Retina (tissue), 1 donor: ENCODE measurements at places on chromosomes 7 and 10.

GRCh38 chr7:39898867-39899266 is 51.2 kb upstream of the CDK13 start:
- DNase-seq: no peak

DNA sequence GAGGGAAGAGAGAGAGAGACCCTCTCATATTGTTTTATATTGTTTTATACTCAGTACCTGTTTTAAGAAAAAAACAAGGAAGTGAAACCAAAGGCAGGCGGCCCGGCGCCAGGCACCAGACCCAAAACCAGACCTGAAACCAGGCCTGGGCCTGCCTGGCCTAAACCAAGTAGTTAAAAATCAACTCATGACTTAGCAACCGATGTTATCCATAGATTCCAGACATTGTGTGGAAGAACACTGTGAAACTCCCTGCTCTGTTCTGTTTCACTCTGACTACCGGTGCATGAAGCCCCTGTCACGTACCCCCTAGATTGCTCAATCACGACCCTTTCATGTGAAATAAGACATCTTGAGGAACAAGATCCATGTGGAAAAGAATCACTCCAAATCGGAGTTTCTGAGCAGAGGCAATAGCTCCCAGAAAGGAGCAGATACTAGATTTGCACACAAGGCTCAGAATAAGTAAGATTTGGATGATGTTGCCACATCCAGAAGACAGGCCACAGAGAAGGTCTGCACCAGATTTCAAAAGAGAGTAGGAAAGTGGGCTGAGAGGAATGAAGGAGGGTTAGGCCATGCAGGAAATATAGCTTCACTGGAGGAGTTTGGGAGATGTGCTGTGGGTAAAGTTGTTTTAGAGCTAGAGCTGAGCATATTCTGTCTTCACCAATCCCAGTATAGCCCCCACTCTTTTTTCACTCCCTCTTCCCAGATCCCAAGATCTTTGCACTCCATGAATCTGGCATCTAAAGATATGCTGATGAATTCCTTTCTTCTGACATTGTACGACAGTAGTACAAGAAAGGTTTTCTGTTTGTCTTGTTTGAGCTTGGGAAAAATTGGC is 8.8 kb upstream of the ZNF248 start:
- DNase-seq: no peak

DNA sequence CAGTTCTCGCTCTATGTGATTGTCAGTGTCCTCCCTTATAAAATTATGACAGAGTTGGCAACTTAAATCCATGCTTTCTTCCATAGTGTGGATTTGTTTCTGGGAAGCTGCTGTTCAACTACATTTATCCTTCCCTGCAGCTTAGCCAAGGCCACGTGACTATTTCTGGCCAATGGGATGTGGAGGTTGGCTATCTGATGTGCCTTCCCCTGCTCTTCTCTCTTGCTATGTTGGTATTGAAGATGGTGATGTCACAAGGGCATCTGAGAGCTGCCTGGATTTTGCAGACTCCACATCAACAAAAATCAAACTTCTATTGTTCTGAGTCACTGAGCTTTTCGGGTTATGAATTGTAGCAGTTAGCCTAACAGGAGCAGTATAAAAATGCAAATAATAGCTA is 164.9 kb upstream of the RHOBTB1 start:
- DNase-seq: no peak

DNA sequence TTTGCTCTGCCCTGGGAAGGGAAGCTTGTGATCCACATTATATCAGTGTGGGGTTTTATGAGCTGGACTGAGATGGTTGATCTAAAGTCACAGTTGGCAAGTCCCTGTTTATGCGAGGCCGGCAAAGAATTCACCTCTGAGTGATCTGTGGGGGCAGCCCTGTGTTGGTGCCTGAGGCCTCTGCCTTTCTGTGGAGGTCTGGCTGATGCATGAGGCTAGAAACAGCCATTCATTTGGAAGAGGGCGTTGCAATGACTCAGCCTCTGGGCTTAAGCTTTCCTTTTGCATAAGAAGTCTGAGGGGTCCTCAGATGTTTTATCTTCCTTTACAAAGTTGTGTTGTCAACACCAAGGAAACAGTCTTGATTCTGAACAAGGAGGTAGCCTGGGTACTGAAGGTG is 126.9 kb downstream of the MGMT start:
- DNase-seq: no peak

DNA sequence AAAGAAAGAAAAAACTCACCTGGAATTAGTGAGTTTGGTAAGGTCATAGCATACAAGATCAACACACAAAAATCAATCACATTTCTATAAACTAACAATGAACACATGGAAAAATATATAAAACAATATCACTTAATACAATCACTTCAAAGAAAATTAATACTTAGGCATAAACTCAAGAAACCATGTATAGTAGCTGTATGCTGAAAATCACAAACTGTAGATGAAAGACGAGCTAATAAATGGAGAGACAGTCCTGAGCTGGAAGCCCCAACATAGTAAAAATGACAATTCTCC is 113.8 kb upstream of the RHEB start:
- no peak for DNase-seq

DNA sequence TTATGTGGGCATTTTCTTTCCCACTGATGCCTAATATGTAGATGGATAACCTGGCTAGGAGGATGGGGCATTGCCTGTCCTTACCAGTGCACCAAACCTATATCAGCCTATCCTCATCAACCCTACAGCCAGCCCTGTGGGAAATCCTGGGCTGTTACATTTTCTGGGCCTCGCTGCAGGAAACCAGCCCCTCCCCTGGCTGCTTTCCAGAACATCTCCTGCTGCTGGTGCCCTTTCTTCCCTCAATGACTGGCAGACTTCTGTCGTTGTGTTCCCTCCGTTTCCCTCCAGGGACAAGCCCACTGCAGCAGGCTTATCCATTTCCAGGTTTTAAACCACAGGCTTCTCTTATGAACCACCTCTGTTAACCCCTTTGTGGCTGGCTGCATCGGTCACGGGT is 486.1 kb upstream of the COBL start:
- DNase-seq: peak; percentile 44

- no peak for DNase-seq
These were observed 26.6 kb downstream of the SLC29A3 start for GRCh38 chr10:71345694-71346093.

DNA sequence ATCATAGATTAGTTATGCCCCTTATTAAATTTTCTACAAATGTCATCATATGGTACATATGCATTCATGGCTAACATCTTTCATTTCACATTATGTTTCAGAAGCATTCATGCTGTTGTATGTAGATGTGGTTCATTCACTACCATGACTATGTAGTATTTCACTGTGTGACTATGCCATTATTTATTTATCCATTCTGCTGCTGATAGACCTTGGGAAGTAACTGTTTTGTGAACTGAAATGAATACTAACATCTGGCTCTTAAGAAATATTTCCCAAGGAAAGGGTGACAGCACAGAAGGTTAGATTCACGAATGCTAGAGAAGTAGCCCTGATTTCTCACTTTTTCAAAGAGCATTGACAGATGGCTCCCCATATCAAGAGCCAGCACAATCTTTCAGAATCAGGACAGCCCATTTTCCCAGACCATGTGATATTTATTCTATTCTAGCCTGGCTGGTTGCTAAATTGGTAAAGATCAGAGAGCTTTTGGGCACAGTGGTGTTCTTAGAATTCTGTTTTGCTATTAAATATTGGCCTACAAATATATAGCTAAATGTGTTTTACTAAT is 157.4 kb downstream of the DYNC1I1 start:
- no peak for DNase-seq

DNA sequence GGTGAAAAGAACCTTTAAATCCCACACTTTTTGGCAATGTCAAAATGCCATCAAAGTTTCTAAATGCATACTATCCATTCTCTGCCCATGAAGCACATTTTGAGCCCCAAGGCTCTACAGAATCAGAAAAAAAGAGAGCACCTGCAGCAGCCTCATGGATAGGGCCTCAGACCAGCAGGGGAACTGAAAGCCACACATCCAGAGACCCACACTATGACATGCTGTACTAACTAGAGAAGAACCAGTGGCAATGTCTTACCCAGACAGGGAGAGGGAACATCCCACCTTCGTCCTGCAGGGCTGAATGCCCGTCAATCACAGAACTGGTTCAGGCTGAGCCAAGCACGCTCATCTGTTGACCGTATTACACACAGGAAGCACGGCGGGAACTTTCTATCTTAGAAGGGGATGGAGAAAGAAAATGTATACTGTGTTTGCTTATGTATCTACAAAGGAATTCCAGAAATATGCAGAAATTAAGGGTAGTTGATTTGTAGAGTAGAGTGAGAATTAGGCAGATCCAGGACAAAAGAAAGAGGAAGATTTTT is 237.2 kb downstream of the GLI3 start:
- DNase-seq: no peak

- DNase-seq: no peak
These were observed 395.6 kb downstream of the TNS3 start for GRCh38 chr7:47186316-47186715.

GRCh38 chr10:36362257-36362656 is 720.2 kb upstream of the FZD8 start:
- DNase-seq: no peak
